ENCODE measurements at places on chromosomes 4 and X. TPM values are rescaled to one million over a fixed set of nuclear protein-coding genes. Genes with fewer than 3 reads are reported as not detected.

CRMP1 gene
- 0.25 TPM for total RNA-seq

PCDH19 gene
- 0.17 TPM for total RNA-seq

MAGEA2 gene
- not detected for total RNA-seq

GAGE12E gene
- not detected for total RNA-seq

ITM2A gene
- total RNA-seq: 7.6 TPM

COL4A5 gene
- total RNA-seq: 33.5 TPM

CFI gene
- total RNA-seq: 356 TPM

PGAM4 gene
- not detected for total RNA-seq

NUDT10 gene
- 0.20 TPM for total RNA-seq

PPEF1 gene
- not detected for total RNA-seq

DNA sequence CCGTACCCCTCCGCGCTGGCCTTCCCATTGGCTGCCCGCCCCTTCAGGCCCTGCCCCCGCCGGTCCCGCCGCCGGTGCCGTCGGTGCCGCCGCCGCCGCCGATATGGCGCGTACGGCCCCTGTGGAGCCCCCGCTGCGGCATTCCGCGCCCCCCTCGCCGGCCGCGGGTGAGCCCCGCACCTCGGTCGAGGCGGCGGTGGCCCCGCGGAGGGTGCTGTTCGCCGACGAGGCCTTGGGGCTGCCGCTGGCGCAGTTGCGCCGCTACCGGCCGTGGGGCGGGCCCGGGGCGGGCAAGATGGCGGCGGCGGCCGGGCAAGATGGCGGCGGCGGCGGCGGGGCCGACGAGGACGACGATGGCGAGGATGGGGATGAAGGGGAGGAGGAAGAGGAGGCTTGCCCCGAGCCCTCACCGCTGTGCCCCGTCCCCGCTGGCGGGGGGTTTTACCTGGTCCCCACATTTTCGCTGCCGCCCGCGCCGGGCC is at the start of gene PPP1R3F:
TSS of gene PPP1R3F (plus strand) at position 27 of the 482 bp plus-strand sequence. CDS start at position 104, 77 bp downstream.
- DNase-seq: no peak

GRCh38 chr4:25539241-25539640 is 116.4 kb upstream of the SLC34A2 start:
- no peak for DNase-seq

GRCh38 chr4:42570221-42570620 is 86.7 kb downstream of the ATP8A1 start:
- DNase-seq: peak; percentile 17

GRCh38 chrX:118536687-118537461 is 41.3 kb downstream of the DOCK11 start:
- DNase-seq: peak; percentile 66

DNA sequence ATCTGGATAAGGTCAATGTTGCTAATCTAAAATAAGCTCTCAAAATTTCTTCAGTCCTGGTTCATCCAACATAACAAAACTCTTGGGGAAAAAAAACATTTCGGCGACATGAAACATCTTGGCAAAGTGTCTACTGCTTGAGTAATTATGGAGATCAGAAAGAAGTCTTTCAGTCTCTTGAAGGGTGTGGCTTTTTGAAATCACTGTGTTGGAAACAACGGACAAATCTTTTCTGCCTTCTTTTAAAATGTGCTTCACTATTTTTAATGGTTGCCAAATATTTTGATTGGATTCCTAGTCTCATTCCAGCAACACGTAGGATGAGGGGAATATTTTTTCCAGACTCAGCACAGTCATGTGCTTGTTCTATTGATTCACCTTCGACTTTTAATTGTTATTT is 138.6 kb downstream of the KLHL8 start:
- no peak for DNase-seq

DNA sequence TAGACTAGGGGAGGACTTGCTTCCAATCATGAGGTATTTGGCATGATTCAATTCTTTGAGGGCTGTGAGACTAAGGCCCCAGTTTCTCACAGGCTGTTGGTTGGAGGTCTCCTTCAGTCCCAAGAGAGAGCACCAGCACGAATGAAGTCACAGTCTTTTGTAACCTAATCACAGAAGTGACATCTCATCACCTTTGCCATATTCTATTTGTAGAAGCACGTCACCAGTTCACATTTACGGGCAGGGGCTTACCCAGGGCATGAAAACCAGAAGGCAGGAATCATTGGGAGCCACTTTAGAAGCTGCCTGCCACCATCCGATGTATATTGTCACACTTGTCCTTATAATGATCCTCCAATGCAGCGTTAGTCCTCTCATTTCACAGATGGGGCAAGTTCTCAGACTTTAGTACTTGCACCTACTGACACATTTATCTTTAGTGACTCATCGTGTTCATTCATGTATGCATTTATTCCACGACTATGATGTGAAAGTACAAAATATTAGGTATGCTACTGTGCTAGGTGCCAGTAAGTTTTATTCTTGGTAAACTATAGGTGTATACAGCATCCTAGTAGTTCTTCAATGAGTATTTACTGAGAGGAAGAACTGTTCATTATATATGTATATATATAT is 163.8 kb upstream of the PGRMC2 start:
- DNase-seq: peak; percentile 56

- DNase-seq: no peak
These were observed 277.7 kb upstream of the FTHL17 start for GRCh38 chrX:31349515-31349914.

- DNase-seq: no peak
These were observed 999.4 kb downstream of the GLUD2 start for GRCh38 chrX:122046815-122047214.

DNA sequence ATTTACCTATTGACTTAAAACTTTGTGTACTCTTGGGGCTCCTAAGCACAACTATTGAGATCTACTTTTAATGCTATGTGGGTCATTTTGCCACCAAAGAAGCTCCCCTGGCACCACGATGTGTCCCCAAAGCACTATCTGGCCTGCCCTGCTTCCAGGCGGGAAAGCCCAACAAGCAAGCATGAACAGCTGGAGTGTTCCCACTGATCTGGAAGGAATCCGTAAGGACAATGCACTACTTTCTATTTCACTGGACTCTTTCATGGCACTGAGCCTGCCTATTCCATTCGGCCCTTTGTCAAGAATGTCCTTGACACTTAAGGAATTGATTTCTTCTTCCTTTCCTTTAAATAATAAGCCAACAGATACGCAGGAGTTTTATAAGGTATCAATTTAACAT is 38.8 kb downstream of the GRIA3 start:
- no peak for DNase-seq

- DNase-seq: peak; percentile 2
These were observed 167.5 kb upstream of the DGKK start for GRCh38 chrX:50638123-50638522.

DNA sequence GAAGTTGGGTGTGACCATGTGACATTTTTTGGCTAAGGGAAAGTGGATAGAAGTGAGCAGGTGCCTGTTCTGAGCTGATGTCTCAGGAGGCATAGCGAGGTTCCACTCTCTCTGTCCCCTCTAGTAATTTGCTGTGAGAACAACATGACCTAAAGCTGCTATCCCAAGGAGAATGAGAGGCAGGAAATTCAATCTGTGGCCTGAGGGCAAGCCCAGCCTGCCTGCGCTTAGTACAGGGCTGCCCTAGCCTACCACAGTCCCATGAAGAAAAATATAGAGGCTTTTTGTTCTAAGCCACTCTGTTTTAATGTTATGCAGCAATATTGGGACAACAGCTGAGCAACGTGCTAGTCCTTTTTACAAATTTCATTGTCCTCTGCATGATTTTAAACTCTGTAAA is 193.1 kb downstream of the LDB2 start:
- DNase-seq: no peak

GRCh38 chrX:120749141-120749846 is 119.4 kb upstream of the C1GALT1C1 start:
- DNase-seq: no peak

GRCh38 chrX:25536307-25536970 is 520.7 kb upstream of the ARX start:
- no peak for DNase-seq

DNA sequence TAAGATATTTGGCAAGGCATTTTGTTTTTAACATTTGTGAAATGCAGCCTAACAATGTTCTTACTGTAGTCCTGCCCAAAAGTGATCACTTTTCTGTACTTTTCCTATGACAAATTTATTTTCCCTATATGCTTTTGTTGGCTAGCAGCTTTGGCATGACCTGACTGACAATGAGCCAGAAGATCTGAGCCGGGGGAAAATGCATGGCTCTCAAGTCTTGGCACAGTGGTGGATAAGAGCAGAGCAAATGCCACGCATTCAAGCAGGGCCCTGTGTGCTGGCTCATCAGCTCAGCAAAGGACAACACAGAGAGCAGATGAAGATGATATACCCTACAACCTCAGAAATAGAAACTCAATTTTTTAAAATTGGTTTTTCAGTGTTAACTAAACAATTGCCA is 187.3 kb downstream of the ANAPC10 start:
- no peak for DNase-seq

- no peak for DNase-seq
These were observed 2.8 kb downstream of the PORCN start for GRCh38 chrX:48511560-48511959.

DNA sequence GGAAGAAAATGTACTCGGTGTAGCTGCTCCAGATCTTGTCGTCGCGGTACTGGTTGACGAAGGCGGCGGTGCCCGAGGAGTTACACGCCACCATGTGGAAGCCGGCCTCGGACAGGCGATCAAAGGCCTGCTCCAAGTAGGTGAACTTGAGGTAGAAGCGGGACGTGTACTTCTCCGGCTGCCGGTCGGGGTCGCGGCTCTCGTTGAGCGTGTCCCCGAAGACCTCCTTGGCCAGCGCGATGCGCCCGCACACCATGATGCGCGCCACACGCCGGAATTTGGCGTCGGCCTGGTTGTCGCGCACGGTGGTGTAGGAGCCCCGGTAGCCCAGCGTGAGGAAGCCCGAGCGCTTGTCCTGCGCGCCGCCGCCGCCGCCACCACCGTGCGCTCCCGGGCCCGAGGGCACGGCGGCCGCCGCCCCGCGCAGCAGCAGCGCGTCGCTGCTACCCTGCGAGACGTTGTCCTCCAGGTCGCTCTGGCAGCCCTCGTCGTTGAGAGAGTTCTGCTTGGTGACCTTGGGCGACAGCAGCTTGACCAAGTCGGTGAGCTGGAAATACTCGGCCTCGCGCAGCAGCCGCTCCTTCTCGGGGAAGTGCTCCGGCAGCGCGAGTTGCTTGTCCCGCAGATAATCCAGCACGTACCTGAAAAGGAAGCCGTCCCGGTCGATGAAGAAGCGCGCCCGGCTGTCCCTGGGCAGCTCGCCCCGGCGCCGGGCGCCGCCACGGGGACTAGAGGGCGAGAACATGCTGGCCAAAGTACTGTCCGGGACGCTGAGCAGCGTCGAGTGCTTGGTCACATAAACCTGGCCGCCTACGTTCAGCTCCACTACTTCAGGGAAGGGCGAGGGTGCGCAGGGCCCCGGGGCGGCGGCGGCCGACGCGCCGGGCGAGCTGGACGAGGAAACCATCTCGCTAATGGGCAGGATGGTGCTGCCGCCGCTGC is 775 bp downstream of the KCTD8 start:
- DNase-seq: no peak

DNA sequence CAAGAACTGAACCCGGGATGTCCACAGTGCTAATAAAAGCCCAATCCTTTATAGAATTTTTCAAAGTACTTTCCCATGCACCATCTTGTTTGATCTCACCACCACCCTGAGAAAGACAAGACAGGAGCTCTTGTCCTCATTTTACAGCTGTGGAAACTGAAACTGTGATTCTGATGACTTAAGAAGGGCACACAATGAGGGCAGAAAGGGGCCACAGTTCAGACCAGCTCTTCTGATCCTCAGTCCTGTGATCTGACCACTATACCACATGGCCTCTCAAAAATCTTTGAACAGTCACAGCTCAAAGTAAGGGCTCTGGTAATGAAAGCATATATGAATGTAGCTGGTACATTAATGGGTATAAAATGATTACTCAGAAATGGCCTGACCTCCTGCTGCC is 127.3 kb upstream of the CPEB2 start:
- no peak for DNase-seq

DNA sequence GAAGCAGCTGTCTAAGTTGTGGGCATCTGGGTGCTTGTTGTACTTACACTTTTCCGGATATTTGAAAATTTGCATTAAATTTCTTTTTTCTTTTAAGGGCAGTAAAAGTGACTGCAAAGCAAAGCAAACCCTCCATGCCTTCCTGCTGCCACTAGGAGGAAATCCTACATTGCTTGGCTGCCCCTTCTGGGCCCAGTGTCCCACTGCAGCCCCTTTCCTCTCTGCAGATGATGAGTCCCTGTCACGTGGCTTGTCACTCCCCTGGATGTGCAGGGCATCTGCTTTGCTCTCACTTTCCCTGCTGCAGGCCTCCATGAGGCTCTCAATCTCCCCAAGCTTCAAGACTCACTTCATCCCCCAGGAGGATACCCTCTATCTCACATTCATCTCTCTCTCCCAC is 12.7 kb downstream of the TSR2 start:
- DNase-seq: no peak

GRCh38 chr4:61336916-61337315 is 136.8 kb downstream of the ADGRL3 start:
- DNase-seq: no peak

GRCh38 chrX:153875391-153876111 is 10.4 kb downstream of the L1CAM start:
- DNase-seq: no peak

GRCh38 chr4:142725886-142726285 is 120.2 kb downstream of the INPP4B start:
- no peak for DNase-seq

- DNase-seq: peak; percentile 51
These were observed 204.7 kb downstream of the SLIT2 start for GRCh38 chr4:20456407-20456806.

DNA sequence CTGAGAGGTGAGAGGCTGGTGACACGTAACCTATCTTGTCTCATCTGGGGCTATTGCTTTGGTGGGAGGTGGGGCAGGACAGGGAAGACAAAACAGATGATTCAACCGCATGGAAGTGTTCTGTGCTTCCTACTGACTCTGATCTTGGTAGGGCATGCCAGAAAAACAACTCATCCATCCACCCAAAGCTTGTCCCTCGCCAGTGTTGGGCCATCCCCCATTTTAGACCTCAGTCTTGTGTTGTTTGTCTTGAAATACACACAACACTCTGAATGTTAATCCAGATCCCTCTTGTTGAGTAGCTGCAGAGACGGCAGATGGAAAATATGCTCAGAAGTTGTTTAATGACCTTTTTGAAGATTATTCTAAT is 377 bp downstream of the CHRNA9 start:
- no peak for DNase-seq

DNA sequence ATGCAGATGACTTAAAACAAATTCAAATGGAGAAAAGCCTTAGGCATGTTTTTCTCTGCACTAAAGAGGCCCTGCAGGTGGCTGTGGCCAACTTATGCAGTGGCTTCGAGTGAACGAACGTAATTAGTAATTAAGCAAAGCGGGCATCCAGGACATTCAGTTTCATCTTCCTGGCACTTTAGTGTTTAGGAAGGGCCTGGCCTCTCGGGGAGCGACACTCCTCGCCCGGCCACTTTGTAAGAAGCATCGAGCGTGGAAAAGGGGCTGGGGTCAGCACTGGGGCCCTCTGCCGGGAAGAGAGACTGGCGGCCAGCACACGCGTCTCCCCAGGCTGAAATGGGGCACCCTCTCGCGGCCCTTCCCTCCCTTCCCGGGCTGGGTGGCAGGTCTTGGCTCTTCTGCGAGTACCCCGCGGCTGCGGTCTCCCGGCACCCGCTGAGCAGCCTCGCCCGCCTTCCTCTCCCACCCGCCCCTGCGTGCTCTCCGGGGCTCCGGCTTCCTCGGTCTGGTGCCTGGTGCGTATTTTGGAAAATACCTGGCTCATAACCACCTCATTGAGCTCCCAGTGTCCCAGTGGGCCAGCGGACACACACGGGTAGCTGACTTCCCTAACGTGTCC is 677 bp upstream of the CYP4V2 start:
- peak; percentile 50 for DNase-seq

All from renal cortical epithelial cell (primary cell).